ENCODE measurements at places on chromosomes 6 and 20.

- DNase-seq: no peak
These were observed 1.8 kb downstream of the NANP start for GRCh38 chr20:25622049-25622448.

DNA sequence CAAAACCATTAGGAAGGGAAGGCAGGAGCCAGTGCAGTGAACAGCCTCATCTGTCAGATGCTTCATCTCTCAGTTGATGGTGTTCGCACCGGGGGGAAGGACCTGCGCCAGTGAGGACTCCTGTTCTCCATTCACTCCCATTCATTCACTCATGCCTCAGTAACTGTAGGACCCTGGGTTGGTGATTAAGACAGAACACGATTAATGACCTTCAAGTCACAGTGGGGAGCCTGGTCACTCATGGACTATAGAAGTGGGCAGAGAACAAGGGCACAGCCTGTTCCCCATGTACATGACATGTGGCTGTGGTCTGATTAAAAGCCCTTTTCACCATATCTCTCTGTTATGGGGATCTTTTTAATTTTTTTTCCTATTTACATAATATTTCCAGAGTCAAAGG is 113.3 kb downstream of the RPS12 start:
- DNase-seq: no peak

DNA sequence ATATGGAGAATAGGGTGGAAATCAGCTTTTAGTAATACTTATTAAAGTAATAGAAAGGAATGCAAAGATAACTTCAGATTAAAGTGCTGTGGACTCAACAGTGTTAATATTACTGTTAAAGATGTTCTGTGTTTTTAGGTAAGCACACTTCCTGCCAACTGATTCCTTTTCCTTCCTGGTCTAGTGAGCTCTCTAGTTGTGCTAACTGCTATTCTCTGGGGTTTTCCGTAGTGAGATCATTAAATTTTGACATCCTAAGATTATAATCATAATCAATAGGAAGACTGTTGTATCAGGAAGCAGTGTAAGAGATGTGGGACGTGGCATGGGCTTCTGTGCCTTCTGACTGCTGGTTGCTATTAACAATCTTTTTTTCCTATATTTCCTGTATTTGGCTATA is 1.2 kb upstream of the TMEM217 start:
- no peak for DNase-seq

- no peak for DNase-seq
These were observed 106.9 kb downstream of the PRL start for GRCh38 chr6:22189946-22190345.

GRCh38 chr20:15656124-15656523 is 917.1 kb downstream of the KIF16B start:
- no peak for DNase-seq
